ENCODE measurements at places on chromosomes 1 and 21. TPM values are rescaled to one million over a fixed set of nuclear protein-coding genes. Genes with fewer than 3 reads are reported as not detected.

Gene KCND3
- total RNA-seq: 0.09 TPM

GRCh38 chr1:46094471-46095005 is 37.9 kb downstream of the PIK3R3 start:
- DNase-seq: no peak

DNA sequence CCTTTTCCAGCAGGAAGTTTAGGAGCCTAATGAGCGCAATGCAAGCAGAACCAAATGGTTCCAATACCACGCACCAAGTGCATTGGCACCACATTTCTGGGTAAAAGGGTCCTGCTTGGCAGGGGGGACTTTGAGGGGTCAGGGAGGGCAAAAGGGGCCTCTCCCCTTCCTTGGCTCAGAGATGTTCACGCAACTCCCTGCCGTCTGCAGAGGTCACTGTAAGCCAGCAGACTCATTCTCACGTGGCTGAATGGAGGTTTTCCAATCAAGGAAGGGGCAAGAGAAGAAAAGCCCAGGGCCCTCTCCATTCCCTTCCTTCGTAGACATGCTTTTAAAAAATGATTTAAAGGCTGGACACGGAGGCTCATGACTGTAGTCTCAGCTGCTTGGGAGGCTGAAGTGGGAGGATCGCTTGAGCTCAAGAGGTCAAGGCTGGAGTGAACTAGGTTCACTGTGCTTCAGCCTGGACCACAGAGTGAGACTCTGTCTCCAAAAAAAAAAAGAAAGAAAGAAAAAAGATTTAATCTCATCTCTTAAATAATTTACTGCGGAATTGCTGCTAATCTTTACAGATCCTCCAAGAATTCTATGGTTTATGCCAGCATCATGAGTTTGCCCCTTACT is 80.3 kb downstream of the RUNX3 start:
- peak; percentile 32 for DNase-seq

Gene ZNF436
- total RNA-seq: 5.5 TPM

Gene SPRR2E
- total RNA-seq: not detected

Gene LMX1A
- not detected for total RNA-seq

Gene CYP4Z1
- total RNA-seq: not detected

DNA sequence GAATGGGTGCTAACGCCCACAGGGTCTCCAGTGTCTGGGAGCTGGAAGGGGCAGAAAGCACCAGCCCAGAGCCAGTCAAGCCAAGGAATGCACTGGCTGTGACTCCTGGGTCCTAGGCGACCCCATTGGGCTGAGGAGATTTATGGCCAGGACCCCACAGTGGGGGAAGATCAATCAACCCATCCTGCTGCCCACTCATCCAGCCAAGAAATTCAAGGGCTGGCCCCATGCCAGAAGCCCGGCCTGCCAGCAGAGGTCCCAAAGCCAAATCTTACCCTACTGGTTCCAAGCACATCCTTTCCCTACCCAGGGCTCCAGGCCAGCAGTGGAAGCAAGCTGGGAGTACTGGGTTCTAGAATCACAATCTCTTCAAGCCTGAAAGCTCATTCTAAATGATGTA is 6.8 kb upstream of the PDZK1IP1 start:
- DNase-seq: no peak

Gene SETD4
- 13.1 TPM for total RNA-seq

DNA sequence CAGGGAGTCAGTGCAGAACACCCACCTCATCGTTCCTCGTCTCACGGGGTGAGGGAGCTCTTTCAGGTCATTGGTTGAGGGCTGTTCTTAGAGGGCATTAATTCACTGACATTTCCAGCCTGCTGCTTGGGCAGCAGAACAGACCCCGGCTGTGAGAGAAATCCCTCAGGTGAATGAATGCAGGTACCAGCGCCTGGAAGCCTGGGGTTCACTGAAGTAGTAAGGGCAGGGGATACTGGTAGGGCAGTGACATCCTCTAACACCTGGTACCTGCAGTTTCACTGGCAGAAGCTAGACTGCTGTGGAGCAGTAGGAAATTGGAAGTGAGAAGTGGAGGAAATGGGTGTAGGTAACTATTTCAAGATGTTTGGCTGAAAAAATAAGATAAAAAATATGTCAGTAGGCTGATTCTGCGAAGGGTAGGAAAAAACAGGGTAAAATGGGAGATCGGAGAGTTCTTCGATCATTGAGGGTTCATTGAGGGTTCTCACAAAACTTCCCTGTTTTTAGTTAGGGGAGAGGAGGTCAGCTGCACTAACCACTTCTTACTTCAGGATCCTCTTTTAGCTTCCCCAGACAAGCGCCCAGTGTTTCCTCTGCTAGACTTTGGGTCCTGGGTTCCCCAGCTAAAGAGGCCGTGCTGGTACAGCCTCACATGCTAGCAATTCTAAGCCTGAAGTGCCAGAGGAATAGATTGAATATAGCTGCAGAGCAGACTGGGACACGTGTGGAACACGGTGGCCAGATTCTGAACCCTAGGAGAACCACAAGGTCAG is 55.2 kb downstream of the RNF220 start:
- no peak for DNase-seq

Gene KRTAP6-1
- total RNA-seq: not detected

Gene NR5A2
- total RNA-seq: 0.10 TPM

Gene PODN
- total RNA-seq: not detected

GRCh38 chr1:217315346-217315745 is 315.5 kb downstream of the GPATCH2 start:
- no peak for DNase-seq

Gene ACP6
- 18.6 TPM for total RNA-seq

Gene FAM177B
- 0.57 TPM for total RNA-seq

DNA sequence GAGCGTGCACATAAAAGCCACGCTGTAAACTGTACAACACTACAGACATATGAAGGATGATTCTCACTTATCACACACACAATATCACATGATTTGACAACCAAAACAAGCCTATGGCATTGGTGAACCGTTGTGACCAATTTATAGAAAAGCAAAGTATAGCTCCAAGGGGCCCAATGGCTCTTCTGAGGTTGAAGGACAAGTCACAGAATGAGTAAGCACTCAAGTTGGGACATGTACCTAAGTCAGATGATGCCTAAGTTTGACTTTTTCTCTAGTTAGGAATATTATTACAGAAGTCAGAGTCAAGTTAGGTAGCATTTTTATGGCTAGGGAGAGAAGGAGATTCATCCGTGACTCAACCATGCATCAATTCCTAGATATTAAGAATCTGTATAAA is 45.7 kb downstream of the PLPP3 start:
- no peak for DNase-seq

DNA sequence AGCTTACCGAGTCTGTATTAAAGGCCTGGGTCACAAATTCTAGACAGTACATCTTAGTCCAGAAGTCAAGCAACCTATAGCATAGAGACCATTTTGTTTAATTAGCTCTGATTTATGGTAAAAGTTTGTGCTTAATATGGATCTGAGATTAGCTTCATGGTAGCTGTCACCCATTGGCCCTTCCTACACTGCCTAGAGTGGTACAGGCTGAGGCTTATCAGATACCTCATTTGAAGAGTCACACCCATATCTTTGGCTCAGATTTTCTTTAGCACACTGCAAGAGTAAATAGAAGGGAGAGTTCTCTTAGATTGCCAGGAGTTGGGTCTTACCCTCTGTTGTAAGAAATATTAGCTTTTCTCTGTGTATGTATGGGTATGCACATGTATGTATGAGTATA is 3.6 kb downstream of the AK4 start:
- no peak for DNase-seq

Gene SPRR1B
- total RNA-seq: not detected

DNA sequence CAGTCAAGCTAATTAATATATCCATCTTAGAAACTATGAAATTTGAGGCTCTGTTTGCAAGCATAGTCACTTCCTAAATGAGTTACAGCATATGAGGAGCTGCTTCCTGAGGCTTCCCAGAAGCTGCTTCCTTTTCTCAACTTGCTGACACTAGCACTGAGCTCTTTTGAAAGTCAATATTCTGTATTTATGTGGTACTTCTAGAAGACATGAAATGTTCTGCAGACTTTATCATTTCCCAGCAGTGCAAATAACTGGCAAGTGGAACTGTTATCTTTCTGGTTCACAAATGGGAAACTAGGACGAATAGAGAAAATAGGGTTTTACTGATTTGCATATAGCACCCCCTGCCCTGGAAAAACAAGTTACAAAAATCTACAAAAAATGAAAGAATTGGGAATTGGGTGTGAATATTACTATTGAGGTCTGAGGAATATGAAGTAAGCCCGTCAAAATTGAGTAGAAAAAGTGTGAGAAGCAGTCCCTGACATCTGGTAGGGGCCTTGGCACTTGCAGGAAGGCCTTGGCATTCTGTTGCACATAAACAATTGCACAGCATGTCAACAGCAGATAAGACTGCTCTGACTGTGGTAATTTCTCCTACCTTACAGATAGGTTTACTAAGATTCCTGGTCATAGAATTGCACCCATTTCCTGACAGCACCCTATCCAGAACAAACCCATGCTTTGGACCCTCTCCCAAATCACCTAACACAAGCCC is 7.1 kb downstream of the GIPC2 start:
- DNase-seq: no peak

DNA sequence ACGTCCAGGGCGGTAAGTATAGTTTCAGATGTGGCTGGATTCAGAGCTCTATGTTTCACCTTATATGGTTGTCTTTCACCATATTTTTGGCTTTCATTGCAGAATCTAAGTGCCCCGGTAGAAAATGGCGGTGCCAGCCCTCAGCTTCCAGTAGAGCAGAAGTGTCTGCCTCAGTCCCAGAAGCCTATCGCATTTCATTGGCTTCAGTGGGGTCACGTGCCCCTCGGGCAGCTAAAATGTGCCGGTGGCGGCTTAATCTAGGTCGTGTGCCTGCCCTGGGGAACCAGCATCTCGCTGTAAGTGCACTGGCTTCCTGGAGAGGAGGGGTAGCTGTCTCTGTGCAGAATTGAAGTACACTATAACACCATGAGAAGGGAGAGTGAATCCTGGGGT is 107.4 kb upstream of the MAGI3 start:
- DNase-seq: no peak

- DNase-seq: no peak
Observed at GRCh38 chr21:31397515-31397926, 53.5 kb upstream of the TIAM1 start.

- no peak for DNase-seq
Observed at GRCh38 chr1:171953835-171954234, 112.5 kb downstream of the DNM3 start.

Gene NBPF6
- not detected for total RNA-seq

- no peak for DNase-seq
Observed at GRCh38 chr1:227892489-227893299, 55.0 kb downstream of the WNT9A start.

GRCh38 chr1:186511761-186512637 is 51.1 kb upstream of the PDC start:
- DNase-seq: no peak

Gene ELAVL4
- total RNA-seq: 0.10 TPM

DNA sequence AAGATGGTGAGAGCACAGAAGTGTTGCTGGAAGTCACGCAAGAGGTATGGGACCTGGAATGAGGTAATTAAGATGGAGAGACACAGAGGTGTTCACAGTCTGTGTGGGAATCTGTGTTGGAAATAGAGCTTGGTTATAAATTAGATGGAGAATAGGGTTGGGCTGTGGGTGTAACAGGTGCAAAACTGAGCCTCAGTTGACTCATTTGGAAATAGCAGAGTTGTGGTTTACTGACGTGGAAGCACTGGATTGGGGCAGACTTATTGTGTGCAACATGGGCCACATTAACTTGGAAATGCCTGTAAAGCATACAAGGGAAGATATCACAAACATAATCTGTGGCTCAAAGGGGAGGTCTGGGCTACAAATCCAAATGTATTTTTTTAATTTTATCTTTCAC is 13.0 kb downstream of the CAMSAP2 start:
- no peak for DNase-seq

Gene SERPINC1
- total RNA-seq: not detected

GRCh38 chr1:10517677-10517982 is 42.9 kb downstream of the PEX14 start:
- DNase-seq: no peak

GRCh38 chr1:156958247-156958714 is 37.8 kb downstream of the LRRC71 start:
- DNase-seq: no peak

Gene ETV3L
- not detected for total RNA-seq

- DNase-seq: no peak
Observed at GRCh38 chr1:89809556-89809955, 11.3 kb upstream of the LRRC8D start.

GRCh38 chr1:51623450-51623849 is 6.6 kb downstream of the OSBPL9 start:
- DNase-seq: no peak

Gene CDK18
- total RNA-seq: 0.27 TPM

GRCh38 chr21:46412521-46413364 is 45.9 kb upstream of the DIP2A start:
- no peak for DNase-seq

DNA sequence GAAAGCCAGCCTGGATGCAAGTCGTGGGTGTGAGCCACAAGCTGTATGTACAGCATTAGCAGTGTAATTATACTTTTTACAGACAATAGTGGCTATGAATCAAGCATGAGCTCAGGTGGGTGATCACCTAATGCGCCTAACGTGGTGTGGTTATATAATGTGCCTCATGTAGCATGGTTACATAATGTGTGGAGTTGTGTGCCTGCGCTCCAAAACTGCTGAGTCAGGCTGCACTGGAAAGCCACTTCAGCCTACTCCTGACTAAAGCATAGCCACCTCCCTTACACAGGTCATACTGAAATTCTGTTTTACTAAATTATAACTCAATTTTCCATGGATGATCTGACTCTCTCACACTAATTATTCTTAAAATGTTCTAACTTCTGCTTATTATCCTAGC is 69.8 kb downstream of the KCNT2 start:
- no peak for DNase-seq

GRCh38 chr1:209190591-209191261 is 392.8 kb upstream of the CAMK1G start:
- DNase-seq: peak; percentile 16

Gene MROH9
- total RNA-seq: not detected

DNA sequence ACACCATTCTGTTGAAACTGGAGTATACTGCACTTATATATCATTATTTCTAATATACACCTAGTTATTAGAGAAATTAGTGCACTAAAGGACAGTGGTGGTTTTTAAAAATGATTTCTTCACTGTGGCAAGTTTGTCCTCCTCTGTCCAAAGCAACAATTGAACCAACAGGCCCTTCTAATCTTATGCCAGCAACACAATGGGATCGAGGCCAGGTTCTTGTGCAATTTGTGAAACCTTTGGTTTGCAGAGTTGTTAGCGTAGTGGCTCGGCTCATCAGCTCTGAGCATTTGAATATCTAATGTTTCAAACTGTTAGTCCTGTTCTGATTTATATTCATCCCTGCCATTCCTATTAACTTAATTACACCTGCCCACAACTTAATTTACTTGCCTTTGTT is 9.9 kb upstream of the LRRC39 start:
- no peak for DNase-seq

Measured in NCI-H460 (cell line).